ENCODE measurements at places on chromosomes 4 and X.

GRCh38 chr4:83974111-83974780, 438.3 kb downstream of the GPAT3 start:
- DNase-seq: no peak

GRCh38 chrX:46837558-46838485, 979 bp downstream of the RP2 start:
- no peak for DNase-seq

GRCh38 chr4:154623995-154624394, 11.5 kb upstream of the FGG start:
- DNase-seq: no peak

GRCh38 chrX:118764122-118764521, 36.7 kb downstream of the IL13RA1 start:
- no peak for DNase-seq

GRCh38 chr4:95293014-95293413, 255.8 kb downstream of the UNC5C start:
- no peak for DNase-seq

GRCh38 chr4:126354784-126355183, 1040.0 kb downstream of the FAT4 start:
- DNase-seq: no peak

DNA sequence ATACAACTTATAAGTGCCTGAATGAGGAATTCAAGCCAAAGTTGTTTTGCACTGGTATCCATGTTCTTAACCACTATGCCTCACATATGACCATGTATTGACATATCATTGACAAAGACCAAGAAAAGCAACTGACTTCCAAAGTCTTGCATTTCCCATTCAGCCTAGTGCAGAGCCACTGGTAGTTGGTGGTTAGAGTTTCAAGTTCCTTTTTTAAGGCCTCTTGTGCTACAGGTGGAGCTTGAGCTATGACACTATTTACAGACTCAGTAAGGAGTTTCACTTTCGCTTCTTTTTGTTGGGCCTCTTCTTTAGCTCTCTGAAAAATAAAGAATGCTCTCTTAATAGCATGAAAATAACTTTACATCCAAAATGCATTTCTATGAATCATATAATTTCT, 763.0 kb downstream of the DMD start:
- DNase-seq: no peak

GRCh38 chr4:8282742-8283141, 13.2 kb downstream of the HTRA3 start:
- DNase-seq: no peak

- DNase-seq: peak; percentile 83
These were observed at the start of gene DGKQ for GRCh38 chr4:973431-974397. TSS of gene DGKQ (minus strand) at chr4:973569. CDS start at chr4:973482, 87 bp downstream.

DNA sequence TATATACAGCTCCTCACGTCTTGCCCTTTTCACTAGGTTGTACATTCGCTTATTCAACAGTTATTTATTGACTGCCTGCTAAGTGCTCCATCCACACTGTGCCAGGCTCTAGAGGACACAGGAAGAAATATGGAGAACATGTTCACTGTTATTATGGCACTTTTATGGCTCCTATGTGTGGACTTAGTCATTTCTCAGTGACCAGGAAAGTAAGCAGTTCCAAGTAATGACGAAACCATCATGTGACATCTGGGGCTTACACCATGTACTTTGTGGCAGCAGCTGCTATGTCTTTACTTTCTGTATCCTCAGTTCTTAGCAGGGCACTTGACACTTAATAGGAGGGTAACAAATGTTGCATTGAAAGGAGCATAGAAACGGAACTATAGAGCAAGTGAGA, 278.0 kb downstream of the ANK2 start:
- no peak for DNase-seq

- DNase-seq: no peak
These were observed 10.5 kb downstream of the ANTXR2 start for GRCh38 chr4:80062527-80062926.

DNA sequence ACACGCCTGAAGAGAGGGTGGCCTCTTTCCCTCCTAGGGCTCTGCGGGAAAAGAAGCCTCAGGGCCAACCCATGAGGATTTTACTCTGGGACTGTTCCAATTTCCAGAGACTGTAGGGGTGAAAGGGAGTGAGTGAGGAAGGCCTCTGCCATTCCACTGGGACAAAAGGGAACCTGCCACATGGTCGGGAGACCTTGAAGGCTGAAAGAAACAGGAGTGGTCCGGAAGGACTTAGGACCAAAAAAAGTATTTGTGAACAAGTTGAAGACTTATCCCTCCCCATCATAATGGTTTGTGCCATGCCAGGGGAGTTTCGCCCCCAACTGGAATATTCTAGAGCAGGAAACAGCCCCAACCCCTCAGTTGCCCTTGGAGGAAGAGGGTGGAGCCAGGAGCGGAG, at the start of gene TEX13B:
Gene TEX13B, minus strand, starts transcription at position 15 of the 400 bp plus-strand sequence. CDS start 243 bp downstream, outside the sequence.
- no peak for DNase-seq

- DNase-seq: no peak
These were observed 10.7 kb upstream of the CCDC149 start for GRCh38 chr4:24923550-24923949.

DNA sequence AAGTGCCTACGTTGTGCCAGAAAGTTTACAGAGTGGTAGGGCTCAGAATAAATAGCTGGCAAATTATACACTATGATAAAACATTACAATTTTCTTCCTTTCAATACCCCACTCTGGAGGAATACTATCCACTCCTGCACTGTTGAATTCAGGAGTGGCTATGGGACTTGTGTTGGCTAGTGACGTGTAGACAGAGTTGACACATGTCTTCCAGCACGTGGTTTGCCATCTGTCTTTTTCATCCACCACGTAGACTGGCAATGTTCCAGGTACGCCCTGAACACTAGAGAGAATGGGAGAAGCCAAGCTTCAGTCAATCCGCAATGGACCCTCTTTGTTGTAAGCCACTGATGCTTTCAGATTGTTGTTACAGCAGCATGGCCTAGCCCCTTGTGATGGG, 168.8 kb upstream of the RBPJ start:
- no peak for DNase-seq

GRCh38 chr4:2714918-2715317, 41.2 kb downstream of the TNIP2 start:
- no peak for DNase-seq

DNA sequence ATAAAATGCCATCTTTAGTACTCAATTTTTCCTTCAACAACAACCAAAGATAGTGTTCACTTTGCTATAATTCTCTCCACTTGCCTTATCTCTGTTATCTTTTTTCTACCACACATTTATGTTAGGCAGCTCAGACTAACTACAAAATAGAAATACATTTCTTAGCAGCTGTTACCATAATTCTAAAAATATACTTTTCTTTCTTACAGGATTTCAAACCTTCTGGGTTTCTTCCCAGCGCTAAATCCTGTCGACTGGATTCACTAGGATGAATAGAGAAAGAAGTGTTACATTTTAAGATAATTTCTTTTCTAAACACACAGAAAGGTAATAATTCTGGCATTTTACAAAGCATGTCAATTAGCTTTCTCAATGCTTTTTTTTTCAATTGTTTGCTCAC, 105.5 kb upstream of the GK2 start:
- DNase-seq: no peak

DNA sequence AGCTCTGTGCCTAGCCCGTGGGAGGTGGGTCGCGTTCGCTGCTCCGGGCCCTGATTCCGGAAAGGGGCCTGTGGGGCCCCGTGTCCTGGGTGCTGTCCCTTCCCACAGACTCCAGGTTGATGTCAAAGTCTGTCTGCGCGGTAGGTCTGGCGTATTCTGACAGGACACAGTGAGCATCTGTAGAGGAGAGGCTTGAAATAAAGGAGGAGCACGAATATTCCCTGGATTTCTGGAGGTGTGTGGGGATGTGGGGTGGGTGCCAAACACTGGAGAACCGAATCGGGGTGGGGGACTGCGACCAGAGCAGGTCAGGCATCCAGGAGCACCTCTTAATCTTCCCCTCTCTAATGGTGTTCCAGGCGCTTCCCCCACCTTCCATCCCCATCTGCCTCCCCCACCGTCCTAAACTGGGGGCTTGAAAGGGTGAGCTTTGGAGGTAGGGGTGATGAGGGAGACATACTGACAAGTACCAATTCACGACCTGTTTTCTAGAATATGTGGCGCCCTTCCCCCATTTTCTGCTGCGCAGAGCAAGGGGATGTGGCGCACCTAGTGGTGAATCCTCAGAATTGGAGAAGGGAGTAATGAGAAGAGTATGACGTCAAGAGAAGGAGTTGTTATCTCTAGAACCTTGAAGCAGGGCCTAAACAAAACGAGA, 877 bp downstream of the GPRASP1 start:
- DNase-seq: peak; percentile 50

GRCh38 chrX:107505223-107505622, 55.8 kb downstream of the FRMPD3 start:
- DNase-seq: no peak

GRCh38 chr4:40412866-40413795, 78.0 kb downstream of the CHRNA9 start:
- no peak for DNase-seq

DNA sequence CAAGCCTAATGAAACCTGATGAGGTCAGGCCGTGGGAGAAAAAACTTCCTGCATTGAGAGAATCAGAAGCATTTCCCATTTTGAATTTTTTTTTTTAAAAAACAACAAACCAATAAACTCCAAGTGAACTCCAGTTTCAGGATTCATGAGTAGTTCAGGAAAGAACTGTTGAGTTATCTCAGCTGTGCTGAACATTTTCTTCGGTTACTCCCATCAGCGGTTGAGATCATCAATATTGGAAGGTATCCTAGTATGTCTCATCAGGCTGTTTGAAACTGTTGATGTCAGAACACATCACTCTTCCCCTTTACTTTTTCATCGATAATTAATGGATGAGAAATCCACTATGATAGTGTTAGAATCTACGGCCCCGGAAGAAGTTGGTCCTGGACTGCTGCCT, 82.4 kb upstream of the ADGRG2 start:
- no peak for DNase-seq

GRCh38 chr4:126012691-126013290, 698.0 kb downstream of the FAT4 start:
- no peak for DNase-seq

DNA sequence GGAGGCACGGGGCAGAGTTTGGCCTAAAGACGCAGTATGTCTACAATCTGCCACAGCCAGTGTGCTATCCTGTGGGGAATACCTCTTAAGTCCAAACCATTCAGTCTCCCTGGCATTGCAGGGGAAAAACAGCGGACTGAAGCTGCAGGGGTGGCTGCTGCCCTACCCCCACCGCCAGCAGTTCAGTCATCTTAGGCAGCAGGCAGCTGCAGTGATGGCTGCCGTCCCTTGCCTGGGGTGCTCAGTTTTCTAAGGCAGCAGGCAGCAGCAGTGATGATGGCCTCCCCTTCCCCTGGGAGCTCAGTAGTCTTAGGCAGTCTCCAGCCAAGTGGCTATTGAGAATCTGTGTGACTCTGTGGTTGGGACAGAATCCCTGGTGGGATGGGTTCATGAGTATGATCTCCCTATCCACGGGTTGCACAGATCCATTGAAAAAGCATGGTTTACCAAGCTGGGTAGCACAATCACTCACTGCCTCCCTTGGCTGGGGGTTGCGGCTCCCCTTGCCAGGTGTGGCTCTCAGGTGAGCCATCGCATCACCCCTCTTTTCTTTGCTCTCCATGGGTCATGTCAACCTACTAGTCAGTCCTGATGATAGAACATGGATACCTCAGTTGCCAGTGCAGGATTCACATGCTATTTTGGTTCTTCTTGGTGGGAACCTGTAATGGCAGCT, 48.9 kb upstream of the GRID2 start:
- DNase-seq: no peak

DNA sequence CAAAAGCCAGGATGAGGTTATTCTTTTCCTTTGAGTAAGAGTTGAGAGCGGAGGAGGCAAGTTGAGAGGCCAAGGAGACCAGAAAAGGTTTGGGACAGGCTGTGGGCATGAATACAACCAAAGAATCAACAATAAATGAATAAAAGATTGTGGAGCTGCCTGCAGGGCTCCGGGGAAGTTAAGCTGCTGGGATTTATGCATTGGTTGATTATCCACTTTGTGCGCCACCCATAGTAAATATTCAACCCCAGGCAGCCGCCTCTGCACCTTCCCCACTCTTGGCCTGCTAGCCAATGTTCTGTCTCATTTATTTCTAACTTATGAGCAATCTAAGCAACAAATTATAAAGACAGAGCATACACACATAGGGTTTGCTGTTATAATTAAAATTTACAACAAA, 28.2 kb upstream of the IGSF1 start:
- no peak for DNase-seq

GRCh38 chr4:32119907-32120306, 1399.7 kb downstream of the PCDH7 start:
- DNase-seq: no peak

- no peak for DNase-seq
These were observed 22.1 kb downstream of the CD99 start for GRCh38 chrX:2712890-2713840.

DNA sequence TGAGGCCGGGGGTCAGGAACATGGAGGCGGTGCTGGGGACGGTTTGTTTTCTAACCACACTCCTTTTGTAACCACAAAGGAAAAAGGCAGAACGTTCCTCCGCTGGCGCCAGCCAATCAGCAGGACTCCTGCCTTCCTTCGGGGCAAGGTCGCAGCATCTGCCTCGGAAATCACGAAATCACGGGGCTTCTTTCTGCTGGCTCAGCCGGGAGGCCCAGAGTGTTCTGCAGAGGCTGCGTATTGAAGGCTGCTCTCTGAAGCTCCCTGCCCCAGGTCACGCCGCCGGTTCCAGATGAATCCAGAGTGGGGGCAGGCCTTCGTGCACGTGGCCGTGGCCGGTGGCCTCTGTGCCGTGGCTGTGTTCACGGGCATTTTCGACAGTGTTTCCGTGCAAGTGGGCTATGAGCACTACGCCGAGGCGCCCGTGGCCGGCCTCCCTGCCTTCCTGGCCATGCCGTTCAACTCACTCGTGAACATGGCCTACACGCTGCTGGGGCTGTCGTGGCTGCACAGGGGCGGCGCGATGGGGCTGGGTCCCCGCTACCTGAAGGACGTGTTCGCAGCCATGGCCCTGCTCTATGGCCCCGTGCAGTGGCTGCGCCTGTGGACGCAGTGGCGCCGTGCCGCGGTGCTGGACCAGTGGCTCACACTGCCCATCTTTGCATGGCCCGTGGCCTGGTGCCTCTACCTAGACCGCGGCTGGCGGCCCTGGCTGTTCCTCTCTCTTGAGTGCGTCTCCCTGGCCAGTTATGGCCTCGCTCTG, 9.4 kb downstream of the TMEM187 start:
- no peak for DNase-seq

DNA sequence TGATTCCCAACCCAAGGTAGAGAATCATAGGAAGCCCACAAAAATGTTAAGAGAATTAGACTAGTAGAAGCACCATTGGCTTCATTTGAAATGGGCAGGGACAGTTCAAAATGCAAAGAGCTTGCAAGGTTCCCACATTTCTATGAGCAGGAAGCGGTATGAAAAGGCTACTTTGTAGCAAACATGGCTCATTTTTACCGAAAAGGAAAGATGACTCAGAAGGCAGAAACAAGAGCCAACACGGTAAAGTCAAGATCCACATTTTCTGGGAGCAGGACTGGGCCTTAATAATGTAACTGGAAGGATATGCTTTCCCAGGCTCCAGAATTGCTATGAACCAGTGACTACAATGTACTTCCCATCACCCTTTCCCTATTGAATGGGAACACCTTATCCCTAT, 89.5 kb downstream of the GLRA3 start:
- no peak for DNase-seq
